Neural crest cell (in vitro differentiated cells): ENCODE measurements at places on chromosomes 16 and 17.

- no peak for DNase-seq
Observed at GRCh38 chr17:2931876-2932275, 131.5 kb downstream of the OR1D5 start.

DNA sequence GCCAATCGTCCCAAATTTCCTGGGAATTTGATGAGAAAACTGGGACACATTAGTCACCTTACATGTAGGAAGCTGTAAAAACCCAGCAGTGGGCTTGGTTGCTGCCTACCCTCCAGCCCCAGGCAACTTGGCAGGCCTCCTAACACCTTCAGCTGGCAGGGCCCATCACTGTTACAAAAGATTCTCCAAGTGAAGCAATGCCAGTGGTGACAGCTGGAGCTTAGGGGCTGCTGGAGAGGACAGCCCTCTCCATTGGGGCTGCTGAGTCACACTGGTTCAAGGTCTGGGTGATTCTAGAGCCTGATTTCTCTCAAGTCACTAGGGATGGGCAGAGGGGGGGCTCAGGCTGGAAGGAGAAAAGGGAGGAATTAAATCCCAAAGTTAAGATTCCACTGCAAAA is 180.6 kb downstream of the COPRS start:
- DNase-seq: no peak

GRCh38 chr17:75011401-75012095 is 922 bp upstream of the MRPL58 start:
- DNase-seq: no peak

- DNase-seq: no peak
Observed at GRCh38 chr16:51881731-51882130, 665.2 kb downstream of the TOX3 start.

- peak; percentile 35 for DNase-seq
Observed at GRCh38 chr17:19645734-19646201, 2.8 kb upstream of the ALDH3A2 start.

DNA sequence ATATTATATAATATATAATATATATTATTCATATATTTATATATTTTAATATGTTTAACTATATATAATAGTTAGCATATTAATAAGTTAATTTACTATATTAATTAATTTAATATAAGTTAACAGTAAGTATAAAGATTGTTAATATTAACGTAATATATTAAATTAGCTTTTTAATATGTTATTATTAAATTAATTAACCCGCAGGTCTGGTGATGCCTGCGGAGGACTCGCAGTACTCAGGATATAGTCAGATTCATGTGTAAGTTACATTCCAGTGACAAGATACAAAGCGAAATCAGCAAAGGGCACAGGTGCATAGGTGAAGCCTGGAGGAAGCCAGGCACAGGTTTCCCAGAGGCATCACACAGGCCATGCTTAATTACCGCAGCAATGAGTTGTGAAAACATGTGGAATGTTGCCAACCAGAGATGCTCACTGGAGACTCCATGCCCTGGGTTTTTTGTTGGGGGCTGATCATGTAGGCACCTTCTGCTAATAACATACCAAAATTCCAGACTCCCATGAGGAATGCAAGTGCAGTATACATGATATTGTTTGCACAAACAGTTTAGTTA is 130.4 kb upstream of the MPHOSPH6 start:
- no peak for DNase-seq

GRCh38 chr17:61499632-61500031 is 47.4 kb downstream of the TBX4 start:
- DNase-seq: no peak

GRCh38 chr17:39352986-39353385 is 48.4 kb downstream of the FBXL20 start:
- DNase-seq: no peak

DNA sequence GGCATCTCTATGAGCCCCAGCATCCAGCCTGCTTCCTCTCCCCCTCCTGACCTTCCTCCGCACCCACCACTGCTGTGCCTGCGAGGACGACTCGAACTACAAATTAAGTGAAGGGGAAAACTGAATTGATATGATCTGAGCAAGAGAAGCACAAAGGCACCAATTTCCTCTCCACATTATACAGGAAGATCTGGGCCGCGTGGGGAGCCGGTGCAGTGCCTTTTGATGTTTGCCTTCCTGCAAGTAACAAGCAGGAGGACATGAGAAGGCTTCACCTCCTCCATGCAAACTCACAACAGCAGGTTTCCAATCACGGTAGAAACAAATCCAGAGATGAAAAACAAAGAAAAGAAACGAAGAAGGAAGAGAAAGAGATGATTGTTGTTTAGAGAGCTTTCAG is 57.8 kb upstream of the MMP2 start:
- no peak for DNase-seq

DNA sequence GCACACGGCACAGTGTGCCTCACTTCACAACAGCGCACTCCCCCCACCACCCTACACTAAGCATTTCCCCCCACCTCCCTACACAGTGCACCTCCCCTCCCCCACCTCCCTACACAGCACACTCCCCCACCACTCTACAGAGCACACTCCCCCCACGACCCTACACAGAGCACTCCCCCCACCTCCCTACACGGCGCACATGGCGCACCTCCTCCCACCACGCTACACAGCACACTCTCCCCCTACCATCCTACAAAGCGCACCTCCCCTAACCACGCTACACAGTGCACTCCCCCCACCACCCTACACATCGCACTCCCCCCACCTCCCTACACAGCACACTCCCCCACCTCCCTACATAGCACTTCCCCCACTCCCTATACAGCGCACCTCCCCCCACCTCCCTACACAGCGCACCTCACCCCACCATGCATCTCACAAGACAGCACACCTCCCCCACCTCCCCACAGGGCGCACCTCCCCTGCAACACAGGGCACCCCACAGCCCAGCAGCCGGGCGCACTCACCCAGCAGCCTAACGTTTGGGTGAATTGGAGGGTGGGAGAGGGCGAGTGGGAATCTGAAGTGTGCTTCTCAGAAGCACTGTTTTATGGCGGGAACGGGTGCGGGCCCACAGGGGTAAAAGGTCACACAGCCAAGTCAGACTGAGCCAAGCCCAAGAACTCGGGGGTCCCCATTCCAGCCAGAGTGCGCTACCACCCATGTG is 10.3 kb downstream of the KNOP1 start:
- DNase-seq: no peak

- no peak for DNase-seq
Observed at GRCh38 chr16:19083670-19084069, 16.3 kb downstream of the COQ7 start.

GRCh38 chr17:36674278-36674650 is 72.9 kb downstream of the MRM1 start:
- DNase-seq: no peak

GRCh38 chr17:80774146-80774545 is 217.5 kb upstream of the CHMP6 start:
- DNase-seq: no peak

- DNase-seq: no peak
Observed at GRCh38 chr17:74280093-74280513, 6.1 kb downstream of the DNAI2 start.

- no peak for DNase-seq
Observed at GRCh38 chr17:8392674-8393469, 4.8 kb downstream of the RNF222 start.

- no peak for DNase-seq
Observed at GRCh38 chr16:83813823-83814658, 6.3 kb downstream of the HSBP1 start.

GRCh38 chr17:42682722-42683403 is 532 bp downstream of the CNTNAP1 start:
- peak; percentile 52 for DNase-seq

GRCh38 chr17:79792341-79792871 is 4.5 kb downstream of the CBX8 start:
- no peak for DNase-seq

DNA sequence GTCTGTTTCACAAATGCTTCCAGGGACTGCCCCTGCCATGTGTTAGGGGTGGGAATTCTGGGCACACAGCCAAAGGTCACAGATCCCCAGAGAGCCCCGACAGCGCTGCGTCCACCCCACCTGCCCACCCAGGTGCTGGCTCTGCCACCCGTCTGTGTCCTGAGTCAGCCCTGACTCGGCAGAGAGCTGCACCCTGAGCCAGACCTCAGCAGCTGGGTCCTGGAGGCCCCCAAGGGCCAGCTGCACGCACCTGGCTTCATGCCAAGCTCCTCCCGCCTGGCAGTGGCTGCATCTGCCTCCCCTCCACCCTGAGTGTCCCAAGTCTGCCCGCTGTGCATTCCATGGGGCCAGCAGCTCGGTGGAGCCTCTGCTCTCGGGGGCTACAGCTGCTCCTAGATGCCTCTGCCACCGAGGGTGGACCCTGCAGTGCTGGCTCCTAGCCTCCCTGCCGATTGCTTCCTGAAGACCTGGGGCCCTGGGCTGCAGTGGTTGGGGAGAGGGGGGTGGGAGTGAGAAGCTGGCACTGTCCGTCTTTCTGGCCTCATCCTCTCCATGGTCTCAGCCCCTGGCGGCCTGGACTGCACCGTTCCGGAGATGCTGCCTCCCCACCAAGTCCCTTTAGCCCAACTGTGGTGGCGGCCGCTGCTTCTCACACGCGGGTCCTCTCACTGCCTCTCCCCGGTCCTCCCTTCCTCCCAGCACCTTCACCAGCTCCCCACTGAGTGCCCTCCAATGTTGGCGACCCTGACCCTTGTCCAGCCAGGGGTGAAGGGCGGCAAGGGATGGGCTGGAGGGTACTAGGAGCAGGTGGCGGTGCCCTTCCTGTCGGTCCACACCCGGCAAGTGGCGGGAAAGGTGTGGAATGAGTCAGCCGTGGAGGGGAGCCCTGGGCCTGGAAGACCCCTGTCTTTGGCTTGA is 3.0 kb downstream of the SECTM1 start:
- DNase-seq: no peak

DNA sequence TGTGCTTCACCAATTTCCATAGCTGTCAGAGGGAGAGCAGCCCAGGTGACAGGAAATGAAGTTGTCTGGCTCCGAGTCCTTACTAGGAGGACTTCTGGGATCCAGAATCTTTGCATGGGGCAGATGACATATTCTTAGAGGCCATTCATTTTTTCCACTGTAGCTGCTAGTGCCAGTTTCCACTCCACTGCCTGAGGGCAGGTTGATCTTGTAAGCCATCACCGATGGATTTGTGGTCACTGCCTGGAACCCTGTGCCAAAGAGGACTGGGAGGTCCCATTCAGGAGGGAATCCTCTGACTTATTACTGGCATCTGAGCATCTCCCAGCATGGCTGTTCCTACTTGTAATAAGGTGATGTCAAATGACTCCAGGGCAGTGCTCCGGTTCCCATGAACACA is 144.1 kb upstream of the KCNJ18 start:
- DNase-seq: no peak

DNA sequence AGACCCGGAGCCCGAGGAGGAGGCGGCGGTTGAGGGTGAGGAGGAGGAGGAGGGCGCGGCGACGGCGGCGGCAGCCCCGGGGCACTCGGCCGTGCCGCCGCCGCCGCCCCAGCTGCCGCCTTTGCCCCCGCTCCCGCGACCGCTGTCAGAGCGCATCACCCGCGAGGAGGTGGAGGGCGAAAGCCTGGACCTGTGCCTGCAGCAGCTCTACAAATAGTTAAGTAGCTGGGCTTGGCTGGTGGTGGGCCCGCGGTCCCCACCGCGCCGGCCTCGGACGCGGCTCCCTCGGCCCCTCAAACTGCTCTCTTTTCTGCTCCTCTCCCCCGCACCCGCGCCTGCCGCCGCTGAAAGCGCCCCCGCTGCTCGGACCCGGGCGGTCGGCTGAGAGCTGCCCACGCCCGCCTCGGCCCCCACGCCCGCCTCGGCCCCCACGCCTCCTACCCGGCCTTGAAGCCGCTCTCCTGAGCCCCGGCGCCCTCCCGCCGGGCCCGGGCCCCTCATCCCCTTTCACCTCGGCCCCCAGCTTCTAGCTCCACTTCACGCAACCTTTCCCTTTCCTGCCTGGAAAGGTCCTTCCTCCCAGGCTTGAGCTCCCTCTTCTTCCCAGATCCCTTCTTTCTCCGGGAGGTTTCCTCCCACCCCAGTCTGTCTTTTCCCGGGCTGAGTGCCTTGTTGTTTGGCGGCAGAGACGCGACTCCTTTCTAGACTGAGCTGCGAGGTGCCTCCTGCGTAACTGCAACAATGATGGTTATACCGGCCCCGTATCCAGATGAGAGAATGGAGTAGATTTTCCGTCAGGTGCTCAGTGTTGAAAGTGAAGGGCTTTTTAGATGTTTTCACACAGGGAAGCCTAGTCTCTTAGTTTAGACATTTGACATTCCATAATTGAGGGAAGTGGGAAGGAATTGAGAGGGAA is 850 bp downstream of the PPM1E start:
- peak; percentile 32 for DNase-seq

DNA sequence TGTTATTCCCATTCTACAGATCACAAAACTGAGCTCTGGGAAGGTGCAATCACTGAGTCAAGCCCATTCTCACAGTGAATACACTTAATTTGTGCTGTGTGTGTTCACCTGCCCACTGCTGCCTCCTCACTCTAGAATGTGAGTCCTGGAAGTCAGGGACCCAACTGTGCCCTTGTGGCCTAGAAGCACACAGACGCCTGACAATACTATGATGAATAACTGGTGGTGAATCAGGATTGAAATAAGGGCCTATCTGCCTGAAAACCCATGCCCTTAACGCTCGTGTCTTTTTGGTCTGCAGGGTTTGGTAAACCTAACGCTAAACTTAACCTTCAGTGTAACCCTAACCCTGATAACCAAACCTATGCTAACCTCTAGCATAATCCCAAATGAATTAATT is 80.3 kb downstream of the ZNF423 start:
- DNase-seq: no peak

DNA sequence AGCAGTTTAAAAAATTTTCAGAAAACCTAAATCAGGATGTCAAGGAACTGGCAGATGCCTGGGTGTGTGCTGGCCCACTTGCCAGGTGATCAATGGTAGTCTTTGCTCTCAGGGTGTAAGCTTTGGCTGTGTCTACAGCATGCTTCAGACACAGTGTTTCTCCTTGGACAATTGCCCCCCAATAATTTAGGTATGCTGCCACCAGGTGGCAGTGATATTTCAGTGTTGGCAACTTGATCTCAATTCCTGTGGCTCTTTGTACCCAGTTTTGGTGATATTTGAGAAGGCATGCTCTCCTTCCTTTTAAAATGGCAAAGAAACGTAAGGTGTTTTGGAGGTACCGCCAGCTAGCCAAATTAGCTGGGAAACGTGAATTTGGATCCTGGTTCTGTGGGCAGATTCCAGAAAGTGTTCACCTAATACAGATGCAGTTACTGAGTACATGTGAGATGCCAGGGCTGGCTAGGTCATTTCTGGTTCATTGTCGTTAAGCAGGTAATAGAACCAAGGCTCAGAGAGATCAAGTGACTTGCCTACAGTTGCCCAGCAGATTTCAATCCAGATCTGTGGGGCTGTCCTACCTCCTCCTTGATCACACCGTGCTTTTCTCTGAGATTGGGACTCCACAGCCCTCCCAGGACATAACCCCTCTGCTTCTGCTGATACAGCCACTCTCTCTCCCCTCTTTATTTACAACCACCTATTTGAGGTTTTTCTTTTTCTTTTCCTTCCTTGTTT is 155.6 kb upstream of the PLCG2 start:
- DNase-seq: peak; percentile 45

DNA sequence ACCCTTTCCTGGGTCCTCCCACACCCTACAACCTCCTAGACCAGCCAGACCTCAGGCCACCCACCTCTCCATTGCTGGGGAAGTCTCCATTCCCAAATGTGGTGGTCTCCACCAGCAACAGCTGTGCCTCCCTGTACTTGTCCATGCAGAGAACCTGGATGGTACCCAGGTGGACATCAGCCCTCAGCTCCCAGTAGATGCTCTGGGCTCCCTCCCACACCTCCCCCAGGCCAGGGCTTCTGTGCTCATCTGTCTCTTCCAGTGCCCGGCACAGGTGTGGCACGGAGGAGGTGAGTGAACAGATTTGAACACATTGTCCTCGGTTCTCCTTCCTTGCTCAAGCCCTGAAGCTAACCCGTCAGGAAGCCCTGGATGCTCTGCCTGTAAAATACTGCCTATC is 34.6 kb downstream of the LGALS9 start:
- no peak for DNase-seq
